ENCODE measurements at places on chromosomes 6 and 20. TPM values are rescaled to one million over a fixed set of nuclear protein-coding genes. Genes with fewer than 3 reads are reported as not detected.

GRCh38 chr6:105077596-105078385 lies 102.0 kb downstream of the POPDC3 start:
- peak; percentile 72 for DNase-seq

DNA sequence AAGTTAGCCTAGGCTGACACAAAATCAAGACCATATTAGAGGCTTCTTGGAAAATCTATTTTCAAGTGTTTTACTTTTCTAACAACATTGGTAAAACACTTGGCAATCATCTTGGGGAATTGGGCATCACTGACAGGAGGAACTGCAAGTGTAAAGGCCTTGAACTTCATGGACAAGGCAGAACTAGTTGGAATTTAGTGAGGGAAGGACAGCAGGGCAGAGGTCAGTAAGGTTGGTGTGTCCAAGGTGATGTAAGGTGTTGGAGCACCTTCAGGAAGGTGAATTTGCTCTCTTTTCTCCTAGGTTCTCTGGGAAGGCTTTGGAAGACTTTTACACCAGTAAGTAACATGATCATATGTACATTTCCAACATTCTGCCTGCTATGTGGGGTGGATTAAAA lies 1.5 kb upstream of the SLC17A4 start:
- no peak for DNase-seq

DNA sequence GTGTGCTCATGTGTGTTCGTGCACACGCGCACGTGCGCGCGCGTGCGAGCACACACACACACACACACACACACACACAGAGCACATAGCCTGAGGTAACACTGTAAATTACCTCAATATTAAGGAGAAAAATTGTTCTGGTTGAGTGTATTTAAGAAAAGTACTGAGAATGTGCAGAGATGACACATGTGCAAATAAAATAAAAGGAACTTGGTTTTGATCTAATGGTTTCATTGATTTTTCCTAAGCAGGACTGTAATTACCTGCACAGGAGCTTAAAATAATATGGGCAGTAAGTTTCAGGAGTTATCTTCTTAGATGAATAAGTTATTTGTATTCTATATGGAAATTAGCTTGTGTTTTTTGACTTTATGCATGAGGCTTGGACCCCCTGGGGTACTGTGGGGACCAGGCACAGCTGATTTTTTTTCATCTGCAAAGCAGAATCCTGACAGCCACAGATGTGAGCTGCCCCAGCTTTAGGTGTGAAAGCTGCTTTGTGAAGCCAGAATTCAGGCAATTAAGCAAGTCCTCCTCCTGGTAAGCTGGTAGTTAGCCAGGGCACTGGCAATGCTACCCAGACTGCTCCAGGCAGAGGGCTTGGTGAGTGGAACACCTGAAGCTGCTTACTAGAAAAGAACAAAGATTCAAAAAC lies 1040.6 kb upstream of the CITED2 start:
- no peak for DNase-seq

GRCh38 chr6:82074556-82074955 lies 173.0 kb downstream of the IBTK start:
- DNase-seq = no peak

GRCh38 chr20:2515203-2515602 lies 6.5 kb upstream of the ZNF343 start:
- no peak for DNase-seq

DNA sequence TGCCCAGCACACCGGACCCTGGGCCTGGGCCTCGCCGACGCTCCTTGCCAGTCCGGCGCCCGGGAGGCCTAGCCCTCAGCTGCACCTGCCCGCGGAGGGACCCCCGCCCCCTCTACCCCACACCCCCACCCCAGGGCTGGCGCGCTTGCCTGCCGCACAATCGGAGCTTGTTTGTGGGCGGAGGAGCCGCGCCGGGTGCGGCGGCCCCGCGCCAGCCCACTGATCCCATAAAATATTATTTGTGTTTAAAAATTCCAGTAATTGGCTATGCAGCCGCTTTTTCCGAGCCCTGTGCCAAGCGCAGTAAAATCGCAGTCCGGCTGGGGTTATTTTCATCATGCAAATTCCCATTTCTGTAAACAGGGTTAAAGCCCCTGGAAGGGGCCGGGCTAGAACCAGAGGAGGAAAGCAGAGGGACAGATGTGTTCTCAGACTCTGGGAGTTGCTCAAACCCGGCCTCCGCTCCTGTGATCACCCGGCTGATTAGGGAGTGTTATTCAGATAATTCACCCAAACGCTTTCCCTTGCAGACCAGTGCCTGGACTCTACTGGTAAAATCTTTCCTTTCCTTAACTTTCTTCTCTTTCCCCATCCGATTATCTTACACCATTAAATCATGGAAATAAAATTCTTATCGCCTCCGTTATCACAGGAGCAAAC lies 93.1 kb downstream of the NCR2 start:
- no peak for DNase-seq

DNA sequence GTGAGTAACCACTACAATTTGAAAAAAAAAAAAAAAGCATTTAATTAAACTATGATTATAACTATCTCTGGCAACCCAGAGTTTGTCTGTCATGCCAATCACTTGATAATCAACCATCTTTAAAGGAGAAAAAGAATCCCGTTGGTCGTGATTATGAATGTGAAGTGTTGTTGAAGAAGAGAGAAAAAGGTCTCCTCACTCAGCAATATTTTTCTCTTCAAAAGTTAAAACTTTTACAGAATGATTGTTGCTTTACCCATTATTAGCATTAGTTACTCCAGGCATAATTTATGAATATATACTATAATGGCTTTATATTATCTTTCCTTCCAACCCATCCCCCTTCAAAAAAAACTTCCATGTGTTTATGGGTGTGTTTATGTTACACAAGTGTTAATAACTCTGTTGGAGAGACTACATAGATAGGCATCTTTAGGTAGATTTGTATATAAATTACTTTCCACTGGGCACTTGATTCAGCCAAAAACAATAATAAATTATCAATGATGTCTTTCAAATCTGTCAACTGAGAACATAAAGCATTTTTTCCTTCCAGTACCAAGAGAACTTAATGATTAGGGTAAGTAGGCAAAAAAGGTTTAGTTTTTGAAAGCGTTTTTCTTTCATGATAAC lies 5.1 kb downstream of the BMP5 start:
- no peak for DNase-seq

- DNase-seq = no peak
Measured at GRCh38 chr6:90162648-90163387, 133.8 kb downstream of the BACH2 start.

DNA sequence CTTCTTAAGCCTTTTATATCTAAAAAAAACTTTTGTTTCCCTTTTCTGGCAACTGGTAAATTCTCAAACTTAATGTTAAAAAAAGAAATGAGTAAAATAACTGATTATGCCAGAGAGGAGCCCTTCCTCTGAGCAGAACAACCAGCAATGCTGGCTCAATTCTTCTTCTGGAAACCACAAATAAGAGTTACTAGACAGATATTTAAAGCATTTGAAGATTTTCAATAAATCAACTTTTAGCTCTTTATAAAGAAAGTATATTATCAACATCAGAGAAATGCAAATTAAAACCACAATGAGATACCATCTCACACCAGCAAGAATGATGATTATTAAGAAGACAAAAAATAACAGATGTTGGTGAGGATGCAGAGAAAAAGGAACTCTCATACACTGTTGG lies 61.1 kb upstream of the TCF21 start:
- DNase-seq = no peak

GRCh38 chr6:37856285-37856684 lies 36.8 kb downstream of the ZFAND3 start:
- DNase-seq = no peak

DNA sequence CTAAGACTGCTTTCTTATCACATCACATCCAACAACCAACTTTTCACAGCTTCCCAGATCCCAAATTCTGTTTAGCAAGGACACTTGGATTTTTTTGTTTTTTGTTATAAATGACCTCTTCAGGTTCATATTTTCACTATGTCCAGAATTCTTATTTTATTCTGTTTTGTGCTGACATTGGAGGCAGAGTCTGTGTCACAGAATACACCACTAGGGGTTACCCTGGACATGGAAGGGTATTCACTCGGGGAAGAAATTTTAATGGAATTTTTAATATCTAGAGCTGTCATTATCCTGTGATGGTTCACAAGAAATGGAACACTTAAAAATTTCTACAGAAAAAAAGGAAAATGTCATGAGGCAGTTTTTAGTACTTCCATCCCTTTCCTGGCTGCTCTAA lies 12.0 kb upstream of the SLC2A12 start:
- DNase-seq = no peak

DNA sequence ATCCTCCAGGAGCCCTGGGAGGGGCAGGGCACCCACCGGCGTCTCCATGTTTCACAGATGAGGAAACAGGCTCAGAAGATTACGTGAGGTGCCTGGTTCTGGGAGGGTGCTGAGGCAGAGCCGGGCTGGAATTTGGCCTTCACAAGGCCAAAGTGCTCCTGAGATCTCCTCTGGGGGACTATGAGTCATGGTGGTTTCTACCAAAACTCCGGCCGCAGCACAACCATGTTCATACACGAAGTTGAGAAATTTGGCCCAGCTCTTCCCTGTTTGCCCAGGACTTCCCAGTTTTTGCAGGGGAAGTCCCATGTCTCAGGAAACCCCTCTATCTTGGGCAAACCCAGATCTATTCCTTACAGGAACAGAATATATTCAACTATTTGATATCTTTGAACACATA lies 172.9 kb upstream of the CDYL start:
- no peak for DNase-seq

- DNase-seq = no peak
Measured at GRCh38 chr6:164763788-164764187, 545.6 kb downstream of the C6orf118 start.

GRCh38 chr6:83252719-83253118 lies 59.6 kb downstream of the RWDD2A start:
- DNase-seq = no peak

- DNase-seq = no peak
Measured at GRCh38 chr6:160029525-160029924, 60.6 kb downstream of the IGF2R start.

Gene ZFP64
- total RNA-seq = 19.9 TPM

Gene KHDRBS2
- total RNA-seq = 6.5 TPM

Gene GTSF1L
- not detected for total RNA-seq

Gene SLC32A1
- 0.54 TPM for total RNA-seq

Gene MATN4
- under 0.01 TPM for total RNA-seq

Gene SIRPB1
- 1.9 TPM for total RNA-seq

Gene RNF217
- total RNA-seq = 11.8 TPM
